ENCODE measurements at places on chromosomes 2 and 18.

DNA sequence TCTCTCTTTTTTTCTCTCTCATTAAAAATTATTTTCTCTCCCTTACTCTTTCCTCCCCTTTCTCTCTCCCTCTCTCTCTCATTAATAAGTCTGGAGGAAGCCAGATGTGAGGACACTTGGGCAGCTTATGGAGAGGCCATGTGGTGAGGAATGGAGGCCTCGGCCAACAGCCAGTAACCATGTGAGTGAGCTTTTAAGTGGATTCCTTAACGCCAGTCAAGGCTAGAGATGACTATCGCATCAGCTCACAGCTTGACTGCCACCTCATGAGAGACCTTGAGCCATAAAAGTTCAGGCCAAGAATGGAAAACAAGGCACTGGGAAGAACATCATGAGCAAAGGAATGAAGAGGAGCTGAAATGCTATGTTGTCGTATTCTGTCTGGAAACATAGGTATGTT, 39.1 kb downstream of the ETAA1 start:
- DNase-seq = no peak

- no peak for DNase-seq
Observed at GRCh38 chr2:144152817-144153271, 367.1 kb downstream of the ZEB2 start.

DNA sequence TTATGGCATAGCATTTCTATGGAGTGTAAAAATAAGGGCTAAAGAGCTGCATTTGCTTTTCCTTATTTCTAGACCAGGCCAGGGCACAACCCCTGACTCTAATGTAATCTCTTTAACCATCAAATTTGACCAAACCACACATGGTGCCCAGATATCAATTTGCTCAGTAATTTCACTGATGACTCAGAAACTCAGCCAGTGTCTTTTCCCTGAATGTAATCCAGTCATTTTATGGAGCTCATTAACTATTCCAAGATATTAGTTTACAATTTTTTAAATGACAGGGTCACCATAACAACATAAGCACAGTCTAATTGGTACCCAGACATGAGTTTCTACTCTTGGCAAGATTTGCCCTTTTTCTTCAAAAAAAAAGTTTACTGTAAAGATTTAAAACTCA, 270.8 kb upstream of the AGAP1 start:
- no peak for DNase-seq

DNA sequence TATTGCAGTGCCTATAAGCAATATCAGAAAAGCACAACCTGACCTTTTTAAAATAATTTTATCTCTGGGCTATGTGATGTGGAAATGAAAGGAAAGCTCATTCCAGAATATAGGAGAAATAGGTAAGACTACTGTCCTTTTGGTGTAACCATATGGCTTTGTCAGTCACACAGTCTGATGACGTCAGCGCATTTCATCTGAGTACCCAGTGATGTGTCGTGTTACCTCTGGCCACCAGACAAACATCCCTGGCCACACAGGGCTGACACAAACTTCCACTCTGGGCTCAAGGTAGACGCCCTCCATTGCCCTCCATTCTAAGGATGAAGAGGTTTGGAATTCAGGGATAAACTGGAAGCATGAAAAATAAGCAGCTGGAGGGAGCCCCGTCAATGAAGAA, 506.7 kb downstream of the CMPK2 start:
- no peak for DNase-seq

GRCh38 chr2:104049981-104050380, 803.9 kb upstream of the POU3F3 start:
- DNase-seq = no peak

DNA sequence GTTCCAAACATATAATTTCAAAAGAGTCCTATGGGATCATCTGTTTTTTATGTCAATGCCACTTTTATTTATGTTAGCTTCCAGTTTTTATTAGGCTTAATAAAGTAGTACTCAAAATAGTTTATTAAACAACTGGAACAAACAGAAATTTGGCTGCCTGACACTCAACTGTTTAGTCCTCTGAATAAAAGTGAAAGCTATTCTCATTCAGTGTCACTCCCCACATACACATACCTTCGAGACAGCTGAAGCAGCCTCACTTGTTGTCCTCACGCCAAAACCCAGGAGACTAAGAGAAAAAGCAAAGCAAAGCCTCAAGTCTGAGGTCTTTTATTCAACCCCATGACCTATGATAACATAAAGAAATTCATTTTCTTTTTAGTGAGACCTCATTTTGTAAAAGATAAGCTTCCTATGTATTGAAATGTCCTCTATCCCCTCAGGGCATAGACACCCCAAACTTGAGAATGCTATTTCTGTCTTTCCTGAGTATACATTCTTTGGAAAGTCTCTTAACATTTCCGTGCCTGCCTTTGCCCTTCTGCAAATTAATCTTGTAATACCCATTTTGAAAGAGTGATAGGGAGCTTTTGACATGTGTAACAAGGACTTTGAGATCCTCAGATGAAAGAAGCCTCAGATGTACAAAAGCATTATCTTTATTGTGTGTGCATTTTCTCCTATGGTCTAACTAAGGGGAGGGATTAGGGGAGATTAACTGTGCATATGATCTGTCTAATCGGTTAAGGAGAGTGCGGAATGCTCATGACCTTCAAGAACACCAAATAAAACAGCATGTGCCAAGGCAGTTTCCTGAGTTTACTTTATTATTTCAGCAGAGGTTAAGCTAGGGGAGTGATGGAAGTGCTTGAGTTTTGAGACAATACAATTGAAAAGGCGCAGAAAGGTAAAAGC, 1523.7 kb upstream of the PIK3C3 start:
- DNase-seq = no peak

DNA sequence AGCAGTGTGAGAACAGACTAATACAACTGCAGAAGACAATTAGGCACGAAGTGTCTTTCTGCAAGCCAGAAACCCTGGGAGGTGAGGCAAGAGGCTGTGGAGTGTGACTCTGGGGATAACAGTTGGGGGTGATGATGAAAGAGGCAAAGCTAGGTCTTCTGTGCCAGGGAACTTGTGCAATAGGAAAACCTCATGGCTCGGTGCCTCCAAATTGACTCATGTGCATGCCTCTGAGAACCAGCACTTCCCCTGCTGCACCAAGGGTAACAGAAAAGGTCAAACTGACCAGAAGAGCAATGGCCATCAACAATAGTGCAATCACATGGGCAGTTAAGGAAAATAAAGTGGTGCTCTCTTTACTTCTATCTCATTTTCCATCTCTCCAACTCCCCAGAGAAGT, 136.4 kb downstream of the SCG2 start:
- DNase-seq = no peak

- no peak for DNase-seq
Observed at GRCh38 chr18:26867471-26867870, 2.0 kb upstream of the AQP4 start.

GRCh38 chr2:196284866-196285557, 113.6 kb upstream of the STK17B start:
- DNase-seq = no peak

DNA sequence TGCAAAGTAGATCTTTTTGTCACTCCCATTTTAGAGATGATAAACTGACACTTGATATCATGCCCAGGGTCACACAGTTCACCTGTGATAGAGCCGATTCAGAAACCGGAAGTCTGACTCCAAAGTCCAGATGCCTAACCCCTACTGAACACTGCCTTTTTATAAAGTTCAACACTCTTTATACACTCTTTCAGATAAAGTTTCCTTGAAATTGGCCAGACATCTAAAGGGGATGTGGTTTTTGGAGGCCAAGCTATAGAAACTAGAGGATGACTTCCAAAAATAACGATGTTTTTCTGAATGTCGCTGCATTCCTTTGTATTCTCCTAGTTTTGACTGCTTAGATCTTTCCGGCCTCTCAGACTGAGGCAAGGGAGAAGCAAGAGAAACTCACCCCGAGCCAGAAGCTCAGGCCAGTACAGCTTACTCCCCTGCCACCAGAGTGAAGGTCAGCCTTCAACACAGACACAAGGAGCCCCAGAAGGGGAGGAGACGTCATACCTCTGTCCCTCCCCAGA, 61.8 kb downstream of the NRP2 start:
- DNase-seq = no peak

DNA sequence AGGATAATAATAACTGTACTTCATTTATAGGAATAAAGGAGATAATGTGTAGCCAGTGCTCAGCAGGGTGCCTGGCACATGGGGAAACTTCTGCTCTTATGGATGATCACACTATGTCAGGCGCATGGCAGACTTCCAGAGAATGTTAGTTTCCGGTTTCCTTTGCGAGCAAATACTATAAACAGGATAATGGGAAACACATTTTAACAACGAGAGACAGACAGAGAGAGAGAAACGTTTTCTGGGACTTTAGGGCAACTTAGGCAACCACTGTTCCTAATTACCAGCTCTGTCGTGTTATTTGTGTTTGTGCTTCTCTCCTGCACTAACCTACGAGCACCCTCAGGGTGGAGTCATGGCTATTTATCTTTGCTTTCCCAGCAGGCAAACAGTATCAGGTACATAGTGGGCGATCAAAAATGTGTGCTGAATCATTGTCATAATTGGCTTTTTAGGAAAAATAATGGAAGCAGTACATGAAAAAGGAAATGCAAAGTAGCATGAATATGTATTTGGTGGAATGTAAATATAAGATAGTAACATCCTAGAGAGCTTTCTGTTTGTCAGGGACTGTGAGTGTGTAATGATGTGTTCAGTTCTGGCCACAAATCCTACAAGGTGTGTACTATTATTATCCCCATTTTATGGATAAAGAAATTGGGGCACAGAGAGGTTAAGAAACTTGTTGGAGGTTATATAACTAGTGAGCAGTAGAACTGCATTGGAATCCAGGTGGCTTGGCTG, 36.8 kb upstream of the IGFBP2 start:
- DNase-seq = no peak

DNA sequence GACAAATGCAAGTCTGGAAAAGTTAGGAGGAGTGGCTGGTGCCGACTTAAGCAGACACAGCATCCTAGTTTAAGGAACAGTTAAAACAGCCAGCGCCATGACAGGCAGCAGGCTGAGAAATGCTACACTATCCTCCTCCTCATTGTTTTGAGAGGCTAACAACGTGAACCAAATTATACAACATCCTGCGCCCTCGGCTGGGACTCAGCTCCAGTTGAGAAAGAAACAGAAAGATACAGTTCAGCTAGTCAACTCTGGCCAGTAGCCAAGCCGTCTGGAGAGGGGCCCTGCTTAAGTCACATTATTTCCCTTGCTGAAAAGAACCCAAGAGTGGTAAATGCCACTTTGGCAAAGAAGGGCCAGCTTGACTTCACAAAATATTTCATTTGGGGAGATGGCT, 90.2 kb downstream of the BCL11A start:
- no peak for DNase-seq

DNA sequence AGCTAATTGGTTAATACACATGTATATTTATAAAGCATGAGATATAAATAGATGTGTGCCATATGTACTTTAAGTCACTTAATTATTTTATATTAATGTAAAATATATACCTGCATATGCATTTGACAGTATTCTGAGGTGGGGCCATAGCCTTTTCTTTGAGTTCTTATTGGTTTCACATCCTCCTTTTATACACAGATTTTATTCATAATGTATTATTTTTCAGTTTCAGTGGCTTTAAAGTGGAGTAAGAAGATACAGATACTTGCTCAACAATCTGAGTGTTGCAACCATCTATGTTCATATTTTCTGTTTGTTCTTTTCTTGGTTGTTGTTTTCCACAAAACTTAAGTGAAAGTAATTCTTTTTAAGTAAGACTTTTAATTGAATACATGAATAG, 436.5 kb downstream of the RND3 start:
- DNase-seq = no peak

DNA sequence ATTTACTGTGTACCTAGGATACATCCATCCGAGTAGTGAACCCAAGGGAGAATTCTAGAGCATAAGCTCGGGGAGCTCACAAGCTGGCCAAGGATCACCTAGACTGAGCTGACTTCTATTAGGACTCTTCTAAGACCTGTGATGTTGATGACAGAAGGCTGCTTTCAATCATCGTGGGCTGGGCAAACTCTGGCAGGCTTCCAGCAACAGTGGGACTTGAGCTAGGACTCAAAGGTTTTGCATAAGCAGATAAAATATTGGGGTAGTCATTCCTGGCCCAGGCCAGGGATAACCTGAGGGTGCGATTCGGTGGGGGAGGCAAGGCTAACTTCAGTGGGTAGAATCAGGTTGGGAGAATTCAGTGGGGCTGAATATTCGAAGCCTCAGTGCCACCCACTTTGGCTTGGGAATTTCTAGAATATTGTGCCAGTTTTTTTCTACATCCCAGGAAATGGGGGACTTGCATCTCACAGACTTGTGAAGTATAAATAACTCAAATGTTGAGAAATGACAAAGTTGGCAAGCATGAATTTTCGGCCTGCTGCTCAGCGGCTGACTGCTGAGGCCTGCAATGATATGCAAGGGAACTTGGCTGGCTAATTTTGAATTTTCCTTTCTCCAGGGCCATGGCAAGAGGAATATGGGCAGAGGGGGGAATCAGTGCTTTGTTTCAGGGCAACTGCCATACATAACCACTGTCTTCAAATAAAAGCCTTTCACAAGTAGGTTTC, 274.3 kb downstream of the PRKCE start:
- no peak for DNase-seq

DNA sequence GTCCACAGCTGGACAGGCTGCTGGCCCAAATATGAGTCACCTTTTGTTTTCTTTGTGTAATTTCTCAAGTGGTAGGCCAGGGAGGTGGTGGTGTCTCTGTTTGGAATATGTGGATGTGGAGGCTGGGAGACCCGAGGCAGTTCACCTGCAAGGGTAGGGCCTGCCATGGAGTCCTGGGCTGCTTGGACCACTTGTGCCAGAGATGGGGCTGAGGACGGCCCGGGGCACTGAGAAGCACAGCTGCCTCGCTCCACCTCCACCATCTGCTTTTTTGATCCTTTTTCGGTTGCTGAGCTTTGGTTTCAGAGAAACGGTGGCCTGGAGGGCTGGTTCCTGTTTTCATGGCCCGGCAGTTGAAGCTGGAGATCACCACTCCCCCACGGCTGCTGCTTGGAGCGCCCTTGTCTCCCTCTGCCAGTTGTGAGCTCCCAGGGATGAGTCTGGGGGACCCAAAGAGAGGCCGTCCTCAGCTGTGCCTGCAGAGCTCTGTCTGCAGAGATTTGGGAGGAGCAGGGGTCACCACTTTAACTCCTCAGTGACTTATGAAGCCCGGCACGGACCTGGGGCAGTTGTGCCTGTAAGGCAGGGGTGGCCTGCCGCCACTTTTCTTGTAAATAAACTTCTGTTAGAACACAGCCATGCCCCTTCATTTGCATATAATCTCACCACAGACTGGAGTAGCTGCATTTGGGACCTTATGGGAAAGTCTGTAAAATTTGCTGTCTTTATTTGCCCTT, 67.6 kb upstream of the MCFD2 start:
- no peak for DNase-seq

- DNase-seq = no peak
Observed at GRCh38 chr2:106827158-106827557, 58.8 kb downstream of the ST6GAL2 start.

GRCh38 chr18:47586418-47587070, 335.1 kb upstream of the SKOR2 start:
- no peak for DNase-seq

GRCh38 chr2:145066856-145067548, 547.1 kb upstream of the ZEB2 start:
- no peak for DNase-seq
